ENCODE measurements at places on chromosomes 13 and 19.

DNA sequence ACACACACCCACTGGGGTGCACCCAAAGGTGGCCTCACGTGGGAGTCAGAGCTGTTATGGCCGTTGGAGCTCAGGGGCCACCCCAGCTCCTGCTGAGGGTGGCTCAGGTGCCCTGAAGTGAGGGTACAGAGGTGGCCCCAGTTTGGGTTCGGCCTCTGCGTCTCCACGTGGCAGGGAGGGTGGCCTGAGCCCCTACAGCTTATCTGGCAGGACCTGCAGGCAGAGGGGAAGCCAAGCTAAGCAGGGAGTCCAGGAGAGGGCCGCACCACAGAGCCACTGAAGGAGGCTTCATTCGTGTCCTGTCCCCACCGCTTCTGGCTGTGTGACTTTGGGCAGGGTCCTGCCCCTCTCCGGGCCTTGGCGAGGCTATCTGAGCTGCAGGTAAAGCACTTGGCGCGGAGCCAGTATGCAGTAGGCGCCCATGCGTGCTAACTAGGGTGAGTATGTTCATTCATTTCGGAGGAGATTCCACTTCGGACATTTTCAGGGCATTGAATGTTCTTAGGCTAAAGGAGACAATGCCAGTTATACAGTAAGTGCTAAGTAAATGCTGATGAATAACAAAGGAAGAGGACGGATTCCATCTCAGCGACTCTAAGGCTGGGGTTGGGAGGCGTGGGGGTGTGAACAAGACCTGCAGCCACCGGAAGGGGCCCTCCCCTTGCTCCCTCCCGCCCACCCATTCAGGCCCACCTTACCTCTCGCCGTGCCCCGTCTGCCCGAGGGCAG lies 4.9 kb downstream of the REX1BD start:
- no peak for DNase-seq

GRCh38 chr13:42001580-42001979 lies 40.7 kb upstream of the VWA8 start:
- DNase-seq = peak; percentile 33

DNA sequence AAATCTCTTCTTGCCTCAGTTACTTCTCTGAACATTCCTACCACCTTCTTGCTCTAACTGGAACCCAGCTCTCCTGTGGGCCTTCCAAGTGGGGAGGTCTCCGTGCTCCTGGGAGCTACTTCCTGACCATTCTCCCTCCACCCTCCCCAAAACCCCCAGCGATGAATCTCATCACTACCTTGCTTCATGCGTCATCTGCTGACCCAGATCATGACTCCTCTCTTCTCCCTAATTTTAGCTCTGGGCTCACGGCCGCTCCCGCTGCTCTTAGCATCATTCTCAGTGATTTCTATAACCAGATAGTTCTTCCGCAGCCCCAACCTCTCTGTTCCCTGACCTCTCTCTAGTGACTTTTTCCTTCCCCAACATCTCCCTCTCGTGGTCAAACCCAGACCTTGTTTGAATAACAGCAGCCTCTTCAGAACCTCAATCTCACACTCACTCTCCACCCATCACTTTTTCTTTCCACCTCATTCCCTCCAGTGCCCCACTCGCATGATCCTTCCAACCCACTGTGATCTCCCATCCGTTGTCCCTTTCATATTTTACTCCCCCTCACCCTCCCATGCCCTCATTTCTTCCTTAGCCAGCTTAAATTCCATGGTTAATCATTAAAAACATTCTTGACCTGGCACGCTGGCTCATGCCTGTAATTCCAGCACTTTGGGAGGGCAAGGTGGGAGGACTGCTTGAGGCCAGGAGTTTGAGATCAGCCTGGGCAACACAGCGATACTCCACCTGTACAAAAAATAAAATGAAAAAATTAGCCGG lies 21.8 kb downstream of the MRPS12 start:
- peak; percentile 81 for DNase-seq

DNA sequence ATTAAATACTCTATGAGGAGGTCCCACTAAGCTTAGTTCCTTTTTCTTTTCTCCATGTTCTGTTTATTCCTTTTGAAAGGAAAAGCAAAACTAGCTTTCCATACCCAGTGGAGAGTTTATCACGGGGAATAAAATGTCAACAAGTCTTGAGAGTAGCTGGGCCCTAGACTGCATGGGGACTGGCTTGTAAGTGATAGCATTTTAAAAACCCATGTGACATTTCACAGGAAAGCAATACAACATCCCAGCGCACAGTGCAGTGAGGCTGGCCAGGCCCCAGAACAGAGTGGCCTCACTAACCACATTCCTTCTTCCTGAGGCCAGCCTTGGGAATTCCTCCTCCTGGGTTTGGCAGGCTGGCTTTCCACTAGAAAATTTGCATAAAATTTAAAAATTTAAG lies 149.8 kb downstream of the DLEU7 start:
- no peak for DNase-seq

- DNase-seq = no peak
These were observed 275.4 kb upstream of the OBI1 start for GRCh38 chr13:78934336-78934735.

DNA sequence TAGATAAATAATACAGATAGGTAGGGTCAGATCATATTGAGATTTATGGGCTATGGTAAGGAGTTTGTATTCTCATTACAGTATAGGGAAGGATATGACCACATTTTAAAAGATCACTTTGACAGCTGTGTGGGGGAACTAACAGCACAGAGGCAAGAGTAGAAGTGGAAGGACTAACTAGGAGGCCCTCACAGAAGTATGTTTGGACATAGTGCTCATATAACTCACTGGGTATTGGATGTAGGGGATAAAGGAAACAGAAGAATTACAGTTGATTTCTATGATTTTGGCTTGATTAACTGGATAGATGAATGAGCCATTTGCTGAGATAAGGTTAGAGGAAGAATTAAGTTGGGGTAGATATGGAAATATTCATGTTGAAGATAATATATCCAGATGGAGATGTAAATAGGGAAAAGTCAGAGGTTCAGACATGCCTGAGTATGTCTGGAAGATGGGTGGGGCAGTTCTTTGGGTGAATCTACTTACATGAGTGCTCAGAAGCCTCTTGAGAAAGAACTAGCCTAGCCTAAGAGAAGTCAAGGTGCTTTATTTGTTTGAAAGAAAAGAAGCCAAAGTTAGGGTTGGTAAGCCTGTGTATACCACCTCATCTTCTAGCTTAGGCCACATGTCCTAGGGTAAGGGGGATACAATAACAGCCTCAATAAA lies 133.4 kb downstream of the NDFIP2 start:
- no peak for DNase-seq

- DNase-seq = peak; percentile 81
These were observed 50.3 kb upstream of the SIN3B start for GRCh38 chr19:16778796-16779411.

DNA sequence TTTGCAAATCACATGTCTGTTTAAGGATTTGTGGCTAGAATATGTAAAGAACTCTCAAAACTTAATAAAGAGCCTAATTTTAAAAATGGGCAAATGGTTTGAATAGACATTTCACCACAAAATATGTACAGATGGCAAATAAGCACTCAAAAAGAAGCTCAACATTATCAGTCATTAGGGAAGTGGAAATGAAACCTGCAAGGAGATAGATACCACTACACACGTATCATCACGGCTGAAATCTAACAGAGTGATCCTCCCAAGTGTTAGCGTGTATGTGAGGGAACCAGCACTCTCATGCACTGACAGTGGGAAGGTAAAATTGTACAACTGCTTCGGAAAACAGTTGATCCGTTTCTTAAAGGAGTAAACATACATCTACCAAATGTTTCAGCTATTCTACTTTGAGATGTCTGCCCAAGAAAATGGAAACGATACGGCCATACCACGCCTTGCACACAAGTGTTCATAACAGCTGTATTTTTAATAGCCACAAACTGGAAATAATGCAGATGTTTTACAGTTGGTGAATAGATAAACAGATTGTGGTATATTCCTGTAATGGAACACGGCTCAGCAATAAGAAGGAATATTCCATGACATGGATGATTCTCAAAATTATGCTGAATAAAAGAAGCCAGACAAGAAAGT lies 14.5 kb downstream of the ARHGEF7 start:
- no peak for DNase-seq

DNA sequence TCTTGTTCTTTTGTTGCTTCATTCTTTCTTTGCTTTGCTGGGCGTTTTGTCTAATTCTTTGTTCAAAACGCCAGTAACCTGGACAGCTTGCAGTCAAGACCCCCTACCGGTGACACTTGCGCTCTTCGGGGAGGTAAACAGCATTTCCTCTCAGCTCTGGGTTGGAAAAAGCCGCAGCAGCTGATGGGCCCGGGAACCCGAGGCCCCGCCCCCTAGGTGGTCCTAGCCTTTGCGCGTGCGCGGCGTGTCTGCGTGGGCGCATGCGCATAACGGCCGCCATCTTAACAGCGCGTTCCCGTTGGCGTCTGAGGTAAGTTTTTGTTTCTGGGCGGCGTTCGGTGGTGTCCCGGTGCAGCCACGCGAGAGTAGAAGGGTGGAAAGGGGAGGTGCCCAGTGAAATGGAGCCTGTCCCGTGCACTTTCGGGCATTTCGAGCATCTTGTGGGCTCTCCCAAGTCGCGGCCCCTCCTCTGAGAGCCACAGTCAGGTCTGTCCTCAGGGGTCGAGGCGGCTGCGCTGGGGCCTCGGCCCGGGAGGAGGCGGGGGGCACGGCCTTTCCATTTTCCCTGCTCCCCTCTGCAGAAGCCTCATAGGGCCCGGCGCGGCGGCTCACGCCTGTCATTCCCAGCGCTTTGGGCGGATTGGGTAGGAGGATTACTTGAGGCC lies at the start of gene ZNF559:
Gene ZNF559 (plus strand): TSS at position 261 of the 665 bp plus-strand sequence. CDS start 14,371 bp downstream, outside the sequence.
- peak; percentile 61 for DNase-seq

DNA sequence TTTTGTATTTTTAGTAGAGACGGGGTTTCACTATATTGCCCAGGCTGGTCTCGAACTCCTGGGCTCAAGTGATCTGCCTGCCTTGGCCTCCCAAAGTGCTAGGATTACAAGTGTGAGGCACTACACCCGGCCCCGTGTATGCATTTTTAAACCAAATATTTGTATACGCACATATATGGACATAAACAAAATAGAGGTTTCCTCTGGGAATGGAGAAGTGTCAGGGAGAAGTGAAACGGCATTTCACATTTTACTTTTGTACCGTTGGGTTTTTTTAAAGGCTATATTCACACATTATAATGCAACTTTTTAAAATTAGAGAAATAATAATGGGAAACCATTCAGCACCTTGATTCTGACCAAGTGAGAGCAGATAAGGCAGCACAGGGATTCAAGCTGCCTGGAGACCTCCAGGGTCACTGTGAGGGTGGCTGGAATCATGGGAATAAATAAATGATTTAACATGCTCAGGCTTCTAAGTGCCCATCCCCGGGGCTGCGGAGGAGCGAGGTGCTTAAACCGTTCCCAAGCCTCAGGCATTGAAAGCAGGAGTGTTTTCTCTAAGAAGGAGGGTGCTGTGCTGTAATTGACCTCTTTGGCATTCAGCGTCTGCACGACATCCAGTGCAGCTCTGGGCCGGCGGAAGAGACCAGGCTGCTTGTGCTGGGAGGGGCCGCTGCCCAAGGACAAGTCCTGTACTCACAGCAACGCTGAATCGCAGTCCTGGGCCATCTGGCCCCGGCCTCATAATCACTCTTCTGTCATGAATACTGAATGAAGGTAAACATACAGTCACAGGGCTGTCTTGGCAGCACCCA lies 24.7 kb downstream of the GPR42 start:
- DNase-seq = no peak

- no peak for DNase-seq
These were observed 522 bp upstream of the CHMP2A start for GRCh38 chr19:58555369-58555885.

DNA sequence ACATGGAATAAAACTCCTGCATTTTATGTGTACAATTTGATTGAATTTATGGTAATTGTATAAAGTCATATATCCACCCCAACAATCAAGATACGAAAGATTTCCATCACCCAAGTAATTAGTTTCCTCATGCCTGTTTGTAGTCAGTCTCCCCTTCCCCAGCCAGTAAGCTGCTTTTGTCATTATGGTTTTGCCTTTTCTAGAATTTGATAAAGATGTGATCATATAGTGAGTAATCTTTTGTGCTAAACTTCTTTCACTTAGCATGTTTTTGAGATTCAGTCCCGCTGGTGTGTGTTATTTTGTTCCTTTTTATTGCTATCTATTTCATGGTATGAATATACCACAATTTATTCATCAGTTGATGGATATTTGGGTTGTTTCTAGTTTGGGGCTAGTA lies 16.0 kb downstream of the ITM2B start:
- DNase-seq = no peak

DNA sequence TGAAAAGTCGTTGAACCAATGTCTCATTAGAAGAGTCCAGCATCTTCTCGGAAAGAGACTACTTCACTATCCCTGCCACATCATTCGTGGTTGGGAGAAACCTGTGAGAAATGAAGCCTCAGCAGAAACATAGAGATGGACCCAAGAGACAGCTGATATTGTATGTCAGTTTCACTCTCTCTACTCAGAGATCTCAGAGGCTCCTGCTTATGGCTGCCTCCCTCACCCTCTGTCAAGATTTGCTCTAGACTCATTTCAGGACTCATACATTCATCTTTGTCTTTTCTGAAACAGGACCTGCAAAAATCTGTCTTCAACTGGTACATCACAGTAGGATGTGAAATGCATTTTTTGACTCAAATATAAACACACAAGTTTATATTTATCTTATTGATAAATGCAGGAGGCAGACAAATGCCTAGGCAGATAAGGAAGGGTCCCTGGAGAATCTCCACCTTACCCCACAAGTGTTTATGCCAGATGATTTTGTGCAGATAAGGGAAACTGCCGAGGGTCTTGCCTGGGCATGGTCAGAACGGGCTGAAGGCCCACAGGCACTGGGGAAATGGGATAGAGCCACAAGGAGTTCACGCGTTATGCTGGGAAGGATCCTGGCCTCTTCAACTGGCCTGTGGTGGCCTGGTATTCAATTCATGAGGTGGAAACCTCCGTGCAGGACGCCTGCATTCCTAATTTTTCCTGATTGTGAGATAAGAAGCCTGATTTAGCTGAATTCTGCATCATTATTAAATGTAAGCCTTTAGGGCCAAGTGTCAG lies 1834.0 kb upstream of the PCDH20 start:
- no peak for DNase-seq

GRCh38 chr13:99086267-99087097 lies 108.6 kb upstream of the DOCK9 start:
- DNase-seq = peak; percentile 42

DNA sequence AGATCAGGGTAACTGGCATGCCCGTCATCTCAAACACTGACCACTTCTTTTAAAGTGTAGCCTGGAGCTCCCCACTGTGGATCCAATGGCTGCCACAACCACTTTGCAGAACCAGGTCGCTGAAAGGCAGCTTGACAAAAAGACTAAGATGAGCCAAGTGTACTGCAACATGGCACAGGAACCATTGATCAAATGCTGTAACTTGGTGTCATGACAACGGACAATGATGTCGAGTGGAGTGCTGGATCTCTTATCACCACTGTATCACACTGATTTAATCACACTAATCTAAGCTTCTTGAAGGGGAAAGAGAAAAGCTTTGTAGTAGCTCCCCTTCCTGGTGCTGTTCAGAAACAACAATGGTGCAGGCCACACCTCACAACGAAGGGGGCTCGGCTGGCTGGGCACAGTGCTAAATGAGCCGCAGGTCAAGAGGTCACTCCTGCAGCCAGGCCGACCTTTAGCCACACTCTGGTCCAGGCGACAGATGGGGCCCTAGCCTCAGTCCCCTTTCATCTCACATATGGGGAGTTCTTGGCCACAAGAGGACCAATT lies 2.2 kb upstream of the TNFRSF19 start:
- DNase-seq = no peak

- no peak for DNase-seq
These were observed 7.8 kb downstream of the CIC start for GRCh38 chr19:42276821-42277220.

All from A549 (cell line).